ENCODE measurements at places on chromosomes 12 and 14.

DNA sequence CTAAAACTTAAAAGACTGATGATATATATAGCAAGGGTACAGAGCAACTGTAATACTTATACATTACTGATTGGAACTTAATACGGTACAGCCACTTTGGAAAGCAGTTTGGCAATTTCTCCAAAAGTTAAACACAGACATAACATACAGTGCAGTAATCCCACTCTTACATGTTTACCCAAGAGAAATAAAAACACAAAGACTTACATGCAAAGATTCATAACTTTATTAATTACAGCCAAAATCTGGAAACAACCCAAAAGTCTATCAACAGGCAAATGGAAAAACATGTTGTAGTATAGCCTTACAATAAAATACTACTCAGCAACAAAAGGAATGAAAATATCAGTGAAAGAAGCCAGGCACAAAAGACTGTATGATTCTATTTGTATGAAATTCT lies 84.6 kb downstream of the GARIN6 start:
- no peak overlapping the region for H3K4me3 ChIP-seq
- no peaks in the 10 kb centered on the region for H3K4me1 ChIP-seq
- no peak for DNase-seq
- H3K36me3 ChIP-seq: no peaks in the 10 kb centered on the region

DNA sequence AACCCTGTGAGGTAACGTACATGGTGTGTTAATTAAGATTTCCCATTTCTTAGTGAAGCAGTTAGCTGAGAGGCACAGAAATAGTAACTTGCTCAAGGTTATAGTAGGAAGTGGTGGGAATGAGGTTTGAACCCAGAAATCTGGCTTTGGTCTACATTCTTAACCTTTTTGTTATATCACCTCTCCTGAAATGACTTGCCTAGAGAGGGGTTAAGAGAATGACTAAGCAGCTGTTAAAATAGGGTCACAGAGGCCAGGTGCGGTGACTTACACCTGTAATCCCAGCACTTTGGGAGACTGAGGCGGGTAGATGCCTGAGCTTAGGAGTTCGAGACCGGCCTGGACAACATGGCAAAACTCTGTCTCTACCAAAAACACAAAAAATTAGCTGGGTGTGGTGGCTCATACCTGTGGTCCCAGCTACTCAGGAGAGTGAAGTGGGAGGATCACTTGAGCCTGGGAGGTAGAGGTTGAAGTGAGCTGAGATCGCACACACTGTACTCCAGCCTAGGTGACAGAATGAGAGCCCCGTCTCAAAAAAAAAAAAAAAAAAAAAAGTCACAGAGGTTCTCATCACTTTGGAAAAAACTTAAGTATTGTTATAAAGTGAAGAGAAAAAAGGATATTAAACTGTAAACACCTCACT lies 57.6 kb upstream of the RD3L start:
- no peak overlapping the region for H3K27ac ChIP-seq
- H3K36me3 ChIP-seq: no peaks in the 10 kb centered on the region
- no peak for DNase-seq
- H3K27me3 ChIP-seq: no peaks in the 10 kb centered on the region

GRCh38 chr12:19220205-19220604 lies 90.7 kb downstream of the PLEKHA5 start:
- H3K27me3 ChIP-seq: no peaks in the 10 kb centered on the region
- no peaks in the 10 kb centered on the region for H3K36me3 ChIP-seq
- no peak overlapping the region for H3K27ac ChIP-seq
- no peak for DNase-seq
- H3K4me1 ChIP-seq: peaks cover 10% of the 10 kb centered on the region

DNA sequence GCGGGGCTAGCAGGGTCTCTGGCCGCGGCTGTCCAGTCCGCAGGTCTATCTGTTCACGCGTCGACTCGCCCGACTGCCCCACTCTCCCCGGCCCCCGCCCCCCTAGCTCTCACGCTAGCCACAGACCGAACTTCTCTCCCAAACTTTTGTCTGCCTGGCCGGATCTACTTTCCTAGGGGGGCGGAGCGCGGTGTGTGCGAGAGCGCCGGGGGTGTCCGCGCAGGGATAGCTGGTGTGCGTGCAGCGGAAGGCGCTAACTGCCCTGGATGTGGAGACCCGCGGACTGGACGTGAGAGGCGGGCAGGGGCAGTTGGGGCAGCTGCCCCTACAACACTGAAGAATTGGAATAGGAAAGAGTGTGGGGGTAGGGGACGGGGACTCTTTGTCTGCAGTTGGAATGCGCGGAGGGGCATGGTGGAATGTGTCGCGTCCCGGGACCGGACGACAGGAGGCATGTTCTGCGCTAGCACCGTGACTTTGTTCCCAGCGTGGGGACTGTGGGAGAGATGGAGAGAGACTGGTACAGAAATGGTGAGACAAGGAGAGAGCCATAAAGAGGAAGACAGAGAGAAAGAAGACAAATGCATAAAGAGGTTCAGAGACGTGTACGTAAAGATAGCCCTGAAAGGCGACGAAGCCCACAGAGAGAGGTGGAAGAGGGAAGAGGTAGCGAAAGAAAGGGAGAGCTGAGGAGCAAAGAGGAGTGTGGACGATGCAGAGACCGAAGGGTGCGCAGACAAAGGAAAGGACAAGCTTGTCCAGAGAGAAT lies at the start of gene AJUBA:
TSS of gene AJUBA (minus strand) at position 75 of the 769 bp plus-strand sequence. CDS start 285 bp downstream, outside the sequence.
- peak; percentile 95 for DNase-seq
- peak within 1 kb of the TSS; percentile 83 for H3K27ac ChIP-seq
- H3K36me3 ChIP-seq: peaks cover 4% of the 10 kb centered on the region
- H3K4me1 ChIP-seq: peaks cover 20% of the 10 kb centered on the region
- no peaks in the 10 kb centered on the region for H3K27me3 ChIP-seq

DNA sequence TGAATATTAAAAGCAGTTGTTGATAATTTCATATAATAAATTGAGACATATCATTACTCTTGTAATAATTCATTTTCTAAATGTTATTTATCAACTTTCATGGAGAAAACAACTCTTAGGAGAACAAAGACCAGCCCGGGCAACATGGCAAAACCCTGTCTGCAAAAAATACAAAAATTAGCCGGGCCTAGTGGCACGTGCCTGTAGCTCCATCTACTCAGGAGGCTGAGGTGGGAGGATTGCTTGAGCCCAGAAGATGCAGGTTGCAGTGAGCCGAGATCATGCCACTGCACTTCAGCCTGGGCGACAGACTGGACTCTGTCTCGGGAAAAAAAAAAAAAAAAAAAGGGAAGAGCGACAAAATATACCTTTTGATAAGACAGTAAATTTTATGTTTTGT lies 21.2 kb downstream of the SLC35E3 start:
- no peaks in the 10 kb centered on the region for H3K4me1 ChIP-seq
- H3K4me3 ChIP-seq: no peak overlapping the region
- no peak for DNase-seq
- H3K27ac ChIP-seq: no peak overlapping the region
- H3K27me3 ChIP-seq: no peaks in the 10 kb centered on the region

DNA sequence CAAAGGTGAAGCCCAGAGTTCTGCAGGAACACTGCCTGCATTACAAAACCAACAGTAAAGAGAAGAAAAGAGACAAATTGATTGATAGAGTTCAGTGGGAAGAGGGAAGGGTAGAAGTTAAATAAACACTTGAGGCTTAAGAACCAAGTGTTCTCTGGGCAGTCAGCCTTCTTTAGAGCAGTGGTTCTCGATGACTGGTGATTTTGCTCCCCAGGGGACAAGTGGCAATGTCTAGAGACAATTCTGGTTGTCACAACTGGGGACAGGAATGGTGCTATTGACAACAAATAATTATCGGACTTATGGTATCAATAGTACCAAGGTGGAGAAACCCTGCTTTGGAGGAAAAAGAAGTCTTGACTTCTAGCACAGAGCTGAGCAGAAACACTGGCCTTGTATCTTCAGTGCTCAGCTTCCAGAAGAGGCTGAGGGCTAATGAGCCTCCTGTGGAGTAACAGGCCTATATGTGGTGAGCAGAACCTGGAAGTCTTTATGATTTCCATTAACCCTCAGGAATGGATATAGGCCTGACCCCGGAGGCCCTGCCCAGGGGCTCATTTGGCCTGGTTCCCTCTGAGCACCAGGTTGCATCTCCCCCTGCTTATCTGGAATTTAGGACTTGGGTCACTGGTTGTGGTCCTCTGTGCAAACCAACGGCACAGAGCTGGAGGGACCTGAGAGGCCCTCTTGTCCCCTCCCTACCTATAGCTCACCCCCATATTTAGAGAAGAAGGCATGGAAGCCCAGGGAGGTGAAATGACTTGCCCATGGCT lies 204.6 kb upstream of the PWP1 start:
- H3K27ac ChIP-seq: no peak overlapping the region
- H3K27me3 ChIP-seq: no peaks in the 10 kb centered on the region
- no peak overlapping the region for H3K4me3 ChIP-seq
- H3K36me3 ChIP-seq: no peaks in the 10 kb centered on the region

- no peaks in the 10 kb centered on the region for H3K36me3 ChIP-seq
- DNase-seq: no peak
- no peak overlapping the region for H3K4me3 ChIP-seq
- H3K27me3 ChIP-seq: no peaks in the 10 kb centered on the region
Measured at GRCh38 chr12:79162948-79163347, 298.4 kb downstream of the SYT1 start.

DNA sequence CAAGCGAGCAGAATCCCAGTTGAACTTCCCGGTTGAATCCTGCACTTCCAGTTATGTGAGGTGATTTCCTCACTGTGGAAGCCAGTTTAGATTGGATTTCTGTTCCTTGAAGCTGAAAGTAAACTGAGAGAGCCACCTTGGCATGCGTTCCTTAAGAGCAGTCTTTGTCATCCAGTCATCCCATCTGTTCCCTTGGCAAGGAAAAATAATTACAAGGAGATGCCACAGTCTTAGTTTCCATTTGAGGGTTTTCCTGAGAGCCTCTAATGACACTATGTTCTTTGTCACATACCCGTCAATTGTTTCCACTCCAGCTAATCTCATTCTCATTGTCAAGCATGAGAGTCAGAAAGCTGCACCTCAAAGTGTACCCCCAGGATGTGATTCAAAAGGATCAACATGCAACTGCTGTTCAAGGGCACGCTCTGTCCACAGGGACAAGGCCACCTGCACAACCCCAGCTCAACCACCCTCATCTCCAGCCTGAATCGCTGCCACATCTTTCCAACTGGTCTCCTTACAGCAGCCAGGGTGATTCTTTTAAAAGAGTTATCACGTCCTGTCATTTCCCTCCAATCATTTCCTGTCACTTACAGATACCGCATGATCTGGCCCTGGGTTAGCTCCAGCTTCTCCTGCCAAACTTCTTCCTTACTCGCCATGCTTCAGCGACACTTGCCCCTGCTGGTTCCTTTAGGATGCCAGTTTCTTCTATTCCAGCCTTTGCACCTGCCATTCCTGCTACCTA lies 18.0 kb upstream of the TCP11L2 start:
- no peaks in the 10 kb centered on the region for H3K27me3 ChIP-seq
- H3K36me3 ChIP-seq: no peaks in the 10 kb centered on the region
- H3K27ac ChIP-seq: no peak overlapping the region
- H3K4me1 ChIP-seq: no peaks in the 10 kb centered on the region
- DNase-seq: no peak

- peaks cover 14% of the 10 kb centered on the region for H3K36me3 ChIP-seq
- DNase-seq: peak; percentile 74
- no peaks in the 10 kb centered on the region for H3K27me3 ChIP-seq
- H3K27ac ChIP-seq: no peak overlapping the region
- no peak overlapping the region for H3K4me3 ChIP-seq
Measured at GRCh38 chr12:124321040-124321481, 26.2 kb downstream of the RFLNA start.

DNA sequence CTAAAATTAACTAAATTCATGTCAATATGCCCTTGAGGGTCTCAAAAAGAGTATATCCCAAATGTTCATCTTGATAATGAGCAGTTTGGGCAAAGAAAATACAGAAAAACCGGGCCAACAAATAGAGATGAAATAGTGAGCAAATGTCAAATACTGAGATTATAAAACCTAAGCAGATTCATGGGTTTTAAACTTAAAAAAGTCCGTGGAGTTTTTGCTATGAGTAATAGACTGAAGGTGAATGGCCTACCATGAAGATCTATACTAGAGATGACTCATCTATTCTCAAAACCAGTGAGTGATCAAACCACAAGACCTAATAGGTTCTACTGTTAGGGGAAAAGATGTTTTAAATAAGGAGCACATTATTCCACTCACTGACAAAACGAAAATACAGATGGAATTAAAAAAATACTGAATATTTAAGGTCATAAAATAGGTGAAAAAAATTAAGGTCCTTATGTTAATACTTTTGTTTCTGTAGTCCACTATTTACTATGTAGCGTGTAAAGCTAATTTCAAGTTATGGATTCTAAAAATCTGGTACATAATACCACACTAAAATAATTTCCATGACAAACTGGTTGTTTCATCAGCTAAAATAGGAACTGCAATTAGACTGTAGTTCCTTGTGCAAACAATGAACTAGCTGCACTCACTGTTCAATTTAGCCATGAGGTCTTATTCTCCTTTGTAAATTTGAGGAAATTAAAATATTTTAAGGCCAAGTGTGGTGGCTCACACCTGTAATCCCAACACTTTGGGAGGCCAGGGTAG lies 5.0 kb downstream of the HNRNPC start:
- H3K27ac ChIP-seq: peak overlapping the region; percentile 10
- H3K27me3 ChIP-seq: no peaks in the 10 kb centered on the region
- DNase-seq: no peak
- peaks cover 9% of the 10 kb centered on the region for H3K36me3 ChIP-seq

DNA sequence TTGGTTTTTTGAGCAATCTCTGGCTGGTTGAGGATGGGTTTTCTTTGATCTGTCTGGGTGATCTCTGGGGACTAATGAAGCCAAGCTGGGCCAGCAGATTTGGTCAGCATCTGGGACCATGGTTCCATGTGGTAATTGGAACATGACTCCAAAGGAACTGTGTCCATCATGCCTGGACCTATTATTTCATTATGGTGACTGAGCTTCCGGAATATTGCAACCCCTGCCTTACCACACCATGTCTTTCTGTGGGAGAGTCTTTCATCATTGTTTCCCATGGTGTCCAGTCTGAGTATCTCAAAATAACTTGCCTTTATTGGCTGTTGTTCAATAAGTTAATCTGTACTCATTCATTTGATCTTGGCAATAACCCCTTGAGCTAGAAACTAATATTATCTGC lies 624.9 kb upstream of the TBX3 start:
- no peaks in the 10 kb centered on the region for H3K27me3 ChIP-seq
- H3K4me3 ChIP-seq: no peak overlapping the region
- no peak overlapping the region for H3K27ac ChIP-seq
- no peaks in the 10 kb centered on the region for H3K36me3 ChIP-seq
- H3K4me1 ChIP-seq: no peaks in the 10 kb centered on the region

DNA sequence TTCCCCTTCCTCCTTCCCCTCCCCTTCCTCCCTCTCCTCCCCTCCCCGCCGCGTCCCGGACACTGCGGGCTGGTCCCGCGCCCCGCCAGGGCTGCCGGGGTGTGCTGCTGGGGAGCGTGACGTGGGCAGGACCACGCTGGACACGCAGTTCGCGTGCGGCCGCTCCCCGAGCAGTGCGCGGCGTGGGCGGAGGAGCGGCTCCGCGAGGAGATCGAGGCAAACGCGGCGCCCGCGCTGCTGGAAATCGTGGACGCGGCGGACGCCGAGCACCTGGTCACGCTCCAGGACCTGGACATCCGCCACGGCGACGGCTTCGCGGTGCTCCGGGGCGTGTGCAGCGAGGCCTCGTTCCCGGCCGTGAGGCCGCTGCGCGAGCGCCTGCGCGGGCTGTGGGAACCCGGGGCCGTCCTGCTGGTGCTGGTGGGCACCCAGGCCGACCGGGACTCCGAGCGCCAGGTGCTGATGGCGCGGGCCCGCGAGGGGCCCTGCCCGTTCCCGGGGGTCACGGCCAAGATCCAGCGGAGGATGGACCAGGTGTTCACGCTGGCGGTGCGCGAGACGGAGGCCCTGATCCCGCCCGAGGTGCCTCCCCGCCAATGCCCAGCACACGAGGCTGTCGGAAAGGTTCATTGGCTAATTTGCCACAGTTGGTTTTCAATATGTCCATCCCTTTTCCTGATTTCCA lies 84.3 kb downstream of the TNFAIP2 start:
- H3K4me3 ChIP-seq: peak overlapping the region; percentile 75
- H3K27ac ChIP-seq: peak overlapping the region; percentile 96
- H3K4me1 ChIP-seq: no peaks in the 10 kb centered on the region
- no peaks in the 10 kb centered on the region for H3K36me3 ChIP-seq
- DNase-seq: peak; percentile 87
- H3K27me3 ChIP-seq: no peaks in the 10 kb centered on the region
